NCI-H2081 (cell line): ENCODE measurements at places on chromosomes 13 and 19.

- DNase-seq = no peak
Measured at GRCh38 chr13:29239653-29240525, 355.6 kb downstream of the SLC7A1 start.

DNA sequence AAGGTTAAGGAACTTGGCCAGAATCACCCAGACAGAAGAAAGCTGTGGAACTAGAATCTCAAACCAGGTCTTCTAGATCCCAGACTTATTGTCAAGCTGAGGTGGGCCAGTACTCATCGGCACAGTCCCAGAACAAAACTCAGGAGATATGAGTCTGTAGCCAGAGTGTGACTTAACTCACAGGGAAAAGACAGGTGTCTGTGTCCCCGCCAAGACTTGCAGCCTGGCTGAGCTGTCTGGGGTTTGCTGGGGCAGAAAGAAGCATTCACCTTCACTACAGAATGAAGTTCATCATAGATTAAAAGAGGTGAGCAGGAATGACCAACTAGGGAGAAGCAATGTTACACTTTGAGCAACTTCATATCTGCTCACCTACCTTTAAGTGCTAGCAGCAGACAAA is 257.2 kb downstream of the FOXO1 start:
- DNase-seq = no peak

- no peak for DNase-seq
Measured at GRCh38 chr13:107942030-107942617, 273.2 kb downstream of the LIG4 start.

DNA sequence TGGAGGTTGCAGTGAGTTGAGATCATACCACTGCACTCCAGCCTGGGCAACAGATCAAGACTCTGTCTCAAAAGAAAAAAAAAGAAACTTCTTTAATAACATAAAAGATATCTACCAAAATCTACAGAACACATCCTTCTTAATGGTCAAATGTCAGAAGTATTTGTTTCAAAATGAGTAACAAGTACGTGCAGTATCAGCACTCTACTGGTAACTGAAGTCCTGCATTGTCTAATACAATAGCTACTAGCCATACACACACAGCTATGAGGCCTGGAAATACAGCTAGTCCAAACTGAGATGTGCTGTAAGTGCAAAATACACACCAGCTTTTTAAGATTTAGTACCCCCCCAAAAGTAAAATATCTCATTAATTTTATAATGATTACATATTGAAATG is 88.1 kb downstream of the TSC22D1 start:
- no peak for DNase-seq

DNA sequence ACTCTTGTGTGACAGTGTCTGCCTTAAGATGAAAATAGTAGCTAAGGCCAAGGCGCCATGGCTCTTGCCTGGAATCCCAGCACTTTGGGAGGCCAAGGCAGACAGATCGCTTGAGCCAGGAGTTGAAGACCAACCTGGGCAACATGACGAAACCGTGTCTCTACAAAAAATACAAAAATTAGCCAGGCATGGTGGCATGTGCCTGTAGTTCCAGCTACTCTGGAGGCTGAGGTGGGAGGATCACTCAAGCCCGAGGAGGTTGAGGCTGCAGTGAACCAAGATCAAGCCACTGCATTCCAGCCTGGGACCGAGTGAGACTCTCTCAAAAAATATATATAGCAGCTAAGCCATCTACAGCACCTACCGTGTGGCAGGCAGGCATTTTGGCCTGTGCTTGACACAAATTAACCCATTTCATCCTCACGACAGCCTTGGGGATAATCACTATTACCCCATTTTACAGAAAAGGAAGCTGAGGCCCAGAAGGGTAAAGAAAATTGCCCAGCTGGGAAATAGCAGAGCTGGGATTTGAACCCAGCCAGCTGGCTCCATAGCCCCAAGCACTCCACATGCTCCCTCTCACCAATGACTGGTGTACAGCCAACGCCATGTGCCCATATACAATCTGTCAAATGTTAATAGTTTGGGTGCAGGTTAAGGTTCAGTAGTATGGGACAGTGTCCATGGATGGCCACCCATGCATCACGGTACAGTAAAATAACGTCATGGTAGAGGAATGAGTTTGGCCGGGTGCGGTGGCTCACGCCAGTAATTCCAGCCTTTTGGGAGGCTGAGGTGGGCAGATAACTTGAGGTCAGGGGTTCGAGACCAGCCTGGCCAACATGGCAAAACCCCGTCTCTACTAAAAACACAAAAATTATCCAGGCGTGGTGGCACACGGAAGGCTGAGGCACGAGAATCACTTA is 3.1 kb downstream of the SLC1A5 start:
- no peak for DNase-seq

DNA sequence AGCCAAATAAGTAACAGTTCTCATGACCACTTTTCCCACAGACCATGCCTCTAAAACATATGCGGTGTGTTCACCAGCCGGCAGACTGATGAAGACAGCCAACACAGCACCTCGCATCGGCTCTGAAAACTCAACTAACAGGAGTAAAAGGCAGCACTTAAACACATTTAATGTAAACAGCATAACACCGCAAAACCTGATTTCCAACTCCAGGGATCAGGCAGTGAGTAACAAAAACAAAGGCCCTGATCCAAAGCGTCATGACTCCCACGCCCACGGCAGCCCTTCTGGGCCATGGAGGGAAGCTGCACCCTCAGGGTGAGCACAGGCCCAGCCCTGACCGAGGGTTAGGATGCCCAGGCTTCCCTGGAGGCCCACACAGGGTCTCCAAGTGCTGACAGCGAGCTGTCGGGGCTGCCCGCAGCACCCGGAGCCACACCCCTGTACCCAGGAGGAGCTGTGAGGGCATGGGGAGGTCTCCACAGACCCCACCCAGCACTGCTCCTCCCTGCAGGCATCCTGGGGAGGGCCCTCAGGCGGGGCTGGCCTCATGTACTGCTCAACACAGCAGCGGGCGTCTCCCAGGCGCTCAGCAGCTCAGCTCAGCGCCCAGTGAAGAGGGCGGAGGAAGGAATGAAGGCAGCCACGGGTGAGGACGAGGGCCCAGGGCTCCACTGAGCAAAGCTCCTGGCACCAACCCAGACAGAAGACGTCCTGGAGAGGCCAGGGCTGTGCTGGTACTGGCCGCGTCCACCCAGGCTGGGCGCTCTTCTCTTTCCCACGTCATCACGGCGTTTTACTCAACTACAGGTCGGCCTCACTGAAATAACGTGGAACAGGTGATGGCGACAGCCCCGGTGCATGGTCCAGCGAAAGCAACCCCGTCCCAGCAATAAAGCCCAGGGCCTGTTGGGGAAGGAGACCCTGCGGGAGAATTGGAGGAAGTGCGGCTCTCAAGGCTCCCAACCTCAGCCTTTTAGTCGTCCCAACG is 53.7 kb downstream of the RASA3 start:
- no peak for DNase-seq

DNA sequence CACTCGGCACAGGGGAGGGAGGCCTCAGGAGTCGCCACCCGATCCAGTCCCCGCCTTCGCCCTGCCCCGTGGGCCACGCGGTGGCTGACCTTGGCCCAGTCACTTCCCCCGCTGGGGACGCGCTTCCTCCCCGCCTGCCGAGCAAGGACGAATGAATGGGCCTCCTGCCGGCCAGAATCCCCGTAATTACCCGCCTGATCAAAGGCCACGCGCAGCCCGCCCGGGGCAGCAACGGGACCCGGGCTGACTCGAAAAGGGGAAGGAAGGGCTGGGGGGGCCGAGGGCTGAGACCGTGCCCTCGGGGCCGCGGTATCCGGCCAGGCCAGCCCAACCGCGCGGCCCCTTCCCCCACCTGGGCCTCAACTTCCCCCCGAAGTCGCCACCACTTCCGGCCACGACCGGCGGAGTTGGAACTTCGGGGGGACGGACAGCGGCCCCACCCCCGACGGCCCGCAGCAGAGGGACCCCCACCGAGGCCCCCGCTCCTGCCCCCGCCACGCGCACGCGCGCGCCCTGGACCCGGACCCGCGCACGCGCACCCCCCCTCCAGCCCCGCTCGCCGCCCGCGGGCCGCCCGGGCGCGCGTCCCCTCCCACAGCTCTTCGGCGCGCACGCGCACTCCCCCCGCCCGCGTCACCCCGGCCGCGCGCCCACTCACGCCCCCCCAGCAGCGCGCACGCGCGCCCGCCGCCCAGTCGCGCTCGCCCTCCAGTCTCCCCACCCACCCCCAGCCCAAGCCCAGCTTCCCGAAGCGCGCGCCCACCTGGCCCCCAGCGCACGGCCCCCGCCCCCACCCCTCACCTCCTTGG is 520 bp downstream of the ZNF787 start:
- DNase-seq = peak; percentile 74

GRCh38 chr19:38711726-38712153 is 32.5 kb downstream of the CAPN12 start:
- DNase-seq = no peak

DNA sequence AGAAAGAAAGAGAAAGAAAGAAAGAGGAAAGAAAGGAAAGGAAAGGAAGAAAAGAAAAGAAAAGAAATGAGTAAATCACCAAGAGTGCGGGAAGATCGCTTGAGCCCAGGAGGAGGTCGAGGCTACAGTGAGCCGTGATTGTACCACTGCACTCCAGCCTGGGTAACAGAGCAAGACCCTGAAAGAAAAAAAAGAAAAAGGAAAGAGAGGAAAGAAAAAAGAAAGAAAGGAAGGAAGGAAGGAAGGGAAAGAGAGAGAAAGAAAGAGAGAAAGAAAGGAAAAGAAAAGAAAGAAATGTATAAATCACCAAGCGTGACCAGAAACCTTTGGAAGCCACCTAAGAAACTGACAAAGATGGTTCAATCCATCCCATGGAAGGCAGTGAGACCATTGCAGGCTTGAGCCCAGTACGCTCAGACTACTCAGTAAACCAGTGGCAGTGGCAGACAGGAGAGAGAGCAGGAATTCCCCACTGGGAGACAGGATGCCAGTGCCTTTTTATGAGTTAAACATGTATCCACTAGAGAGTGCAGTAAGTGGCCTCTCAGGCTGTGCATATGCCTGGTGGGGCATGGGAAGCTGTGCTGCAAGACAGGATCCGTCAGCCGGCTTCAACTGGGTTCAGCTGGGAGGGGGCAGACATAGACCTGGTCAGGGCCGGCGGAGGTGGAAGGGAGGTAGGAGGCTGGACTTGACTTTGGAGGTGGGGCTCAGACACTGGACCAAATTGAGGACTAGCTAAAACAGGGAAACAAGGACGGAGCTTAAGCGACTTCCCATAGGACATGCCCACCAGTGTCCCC is 4.8 kb downstream of the GPR42 start:
- DNase-seq = no peak

DNA sequence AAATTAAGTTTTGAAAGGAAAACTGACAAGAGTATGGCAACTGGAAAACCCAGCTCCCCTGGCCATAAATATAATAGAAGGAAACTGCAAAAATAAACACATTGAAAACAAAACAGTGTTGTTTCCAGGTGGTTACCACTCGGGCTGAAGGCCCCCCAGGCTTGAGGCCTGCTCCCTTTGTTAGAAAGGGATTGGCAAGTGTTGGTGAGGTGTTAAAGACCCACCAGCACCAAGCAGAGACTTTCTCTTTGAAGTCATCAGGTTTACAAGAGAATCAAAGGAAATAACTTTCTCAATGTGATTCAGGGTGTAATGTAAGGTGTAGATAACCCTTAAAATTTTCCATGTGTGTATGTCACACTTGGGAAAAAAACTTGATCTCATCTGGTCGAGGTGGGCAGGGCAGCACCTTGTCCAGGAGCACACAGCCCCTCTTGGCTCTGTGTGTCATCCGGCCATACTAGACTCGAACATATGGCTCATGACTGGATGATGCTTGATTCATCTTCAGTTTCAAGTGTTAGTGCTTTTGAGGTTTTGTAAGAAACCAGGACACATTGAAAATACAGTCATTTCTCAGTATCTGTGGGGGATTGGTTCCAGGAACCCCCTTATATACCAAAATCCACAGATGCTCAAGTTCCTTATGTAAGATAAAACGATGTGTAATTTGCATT is 7.8 kb downstream of the ACTN4 start:
- no peak for DNase-seq

DNA sequence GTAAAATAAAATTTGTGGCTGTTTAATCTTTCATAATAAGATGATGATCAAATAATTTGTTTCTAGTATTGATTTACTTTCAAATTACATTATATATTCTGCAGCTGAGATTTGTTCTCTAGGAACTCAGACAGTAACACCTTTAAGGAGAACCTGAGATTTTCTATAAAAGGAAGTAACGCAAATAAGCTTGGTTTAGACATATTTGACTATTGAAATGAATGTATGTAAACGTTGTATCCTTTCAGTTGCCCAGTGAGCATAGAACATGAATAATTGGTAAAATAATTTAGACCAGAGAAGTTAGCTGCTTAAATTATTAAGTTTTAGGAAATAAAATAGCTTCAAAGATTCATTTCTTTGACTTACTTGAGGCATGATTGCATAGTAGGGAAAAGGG is 3.1 kb downstream of the CDK8 start:
- no peak for DNase-seq

DNA sequence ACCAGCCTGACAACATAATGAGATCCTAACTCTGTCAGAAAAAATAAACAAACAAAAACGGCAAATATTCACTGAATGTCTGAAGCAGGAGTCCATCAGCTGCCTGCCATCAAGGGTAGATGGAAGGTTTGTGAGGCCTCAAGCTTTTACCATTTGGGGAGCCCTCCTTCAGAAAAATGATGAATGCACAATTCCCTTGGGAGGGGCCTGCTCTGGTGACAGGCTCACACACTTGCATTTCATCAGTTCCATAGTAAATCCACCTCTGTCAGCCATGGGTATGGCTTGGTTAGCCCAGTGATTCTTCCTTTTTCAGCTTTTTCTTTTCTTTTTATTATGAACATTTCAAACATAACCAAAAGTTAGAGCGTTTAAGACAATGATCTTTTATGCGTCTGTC is 26.3 kb upstream of the KATNAL1 start:
- DNase-seq = no peak

GRCh38 chr19:58038688-58039204 is 4.9 kb downstream of the ZSCAN1 start:
- DNase-seq = no peak

GRCh38 chr13:26485786-26486185 is 71.7 kb upstream of the WASF3 start:
- no peak for DNase-seq

DNA sequence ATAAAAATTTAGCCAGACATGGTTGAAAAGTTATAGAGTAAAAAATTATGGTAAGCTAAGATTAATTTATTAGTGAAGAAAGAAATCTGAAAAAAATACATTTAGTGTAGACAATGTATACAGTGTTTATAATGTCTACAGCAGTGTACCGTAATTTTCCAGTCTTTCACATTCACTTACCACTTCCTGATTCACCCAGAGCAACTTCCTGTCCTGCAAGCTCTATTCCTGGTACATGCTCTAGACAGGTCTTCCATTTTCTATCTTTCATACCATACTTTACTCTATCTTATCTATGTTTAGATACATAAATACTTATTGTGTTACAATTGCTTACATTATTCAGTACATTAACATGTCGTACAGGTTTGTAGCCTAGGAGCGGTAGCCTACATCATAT is 1387.8 kb upstream of the ATXN8OS start:
- DNase-seq = no peak

DNA sequence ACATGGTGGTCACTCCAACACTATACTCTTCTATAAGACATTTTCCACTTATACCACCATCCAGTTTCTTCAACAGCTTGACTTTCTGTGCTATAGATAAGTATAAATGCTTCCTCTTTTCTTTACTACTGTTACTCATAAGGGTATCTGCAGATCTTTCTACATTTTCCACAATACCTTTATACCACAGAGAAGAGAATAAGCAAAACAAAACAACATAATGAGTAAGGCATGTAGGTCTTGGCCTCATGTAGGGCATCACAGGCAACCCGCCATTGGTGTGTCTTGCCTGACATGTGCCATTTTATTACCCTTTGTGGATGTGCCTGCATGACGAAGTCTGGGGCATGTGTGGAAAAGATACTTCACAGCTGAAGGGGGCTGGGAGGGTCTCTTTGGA is 265.3 kb upstream of the STARD13 start:
- no peak for DNase-seq
